ENCODE measurements at places on chromosomes 3 and 15.

DNA sequence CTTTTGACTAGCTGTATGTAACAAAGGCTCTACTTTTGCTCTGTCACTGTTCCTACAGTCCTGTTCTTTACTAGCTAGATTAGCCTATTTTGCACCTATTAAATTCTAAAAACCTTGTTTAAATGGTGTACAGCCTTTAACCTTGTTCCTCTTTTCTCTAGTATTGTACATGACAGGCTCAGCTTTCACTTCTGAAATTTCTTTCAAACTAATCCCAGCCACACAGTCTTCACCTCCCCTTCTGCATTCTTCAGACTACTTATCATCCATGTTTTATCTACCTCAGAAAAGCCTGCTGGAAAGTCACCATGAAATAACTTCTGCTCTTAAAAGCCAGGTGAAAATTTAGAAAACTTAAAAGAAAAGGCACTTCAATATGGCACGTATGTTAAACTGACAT lies 122.4 kb downstream of the NECTIN3 start:
- no peak for DNase-seq

- DNase-seq = no peak
Measured at GRCh38 chr3:43752905-43753304, 62.2 kb downstream of the ABHD5 start.

- no peak for DNase-seq
Measured at GRCh38 chr3:59043391-59043790, 6.4 kb downstream of the CFAP20DC start.

DNA sequence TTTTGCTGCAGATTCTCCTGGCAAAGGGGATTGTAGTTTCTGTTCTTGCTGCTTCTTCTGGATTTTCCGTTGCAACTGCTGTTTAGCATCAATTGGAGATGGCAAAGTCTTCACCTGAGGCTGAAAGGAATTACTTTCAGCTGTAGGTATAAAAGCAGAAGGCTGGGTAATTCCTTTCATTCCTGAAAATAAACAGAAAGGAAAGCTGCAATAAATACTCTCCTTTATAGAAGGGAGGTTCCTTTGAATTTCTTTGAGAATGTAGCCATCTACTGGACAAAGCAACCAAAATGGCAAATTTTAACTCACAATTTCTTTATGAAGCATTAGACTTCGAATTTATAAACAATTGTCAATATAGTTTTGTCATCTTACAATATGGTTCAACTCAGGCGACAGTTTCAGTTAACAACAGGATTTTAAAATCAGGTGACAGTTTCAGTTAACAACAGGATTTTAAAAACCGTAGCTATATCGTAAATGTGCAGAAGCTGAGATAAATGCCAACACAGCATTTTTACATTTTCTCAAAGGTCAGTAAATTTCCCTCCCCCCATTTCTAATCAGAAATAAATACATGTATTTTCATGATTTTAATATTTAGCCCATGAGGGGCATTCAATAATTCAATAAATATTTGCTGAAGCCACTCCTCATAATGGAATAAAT lies 104.9 kb upstream of the NEDD4 start:
- DNase-seq = no peak

GRCh38 chr15:28125673-28126651 lies 26.8 kb upstream of the OCA2 start:
- DNase-seq = no peak
